ENCODE measurements at places on chromosomes 2 and 18.

GRCh38 chr2:16774091-16774490 lies 108.5 kb upstream of the CYRIA start:
- DNase-seq: no peak

GRCh38 chr2:23814963-23815362 lies 112.0 kb downstream of the ATAD2B start:
- no peak for DNase-seq

- no peak for DNase-seq
Measured at GRCh38 chr2:100856732-100857131, 36.8 kb downstream of the NPAS2 start.

DNA sequence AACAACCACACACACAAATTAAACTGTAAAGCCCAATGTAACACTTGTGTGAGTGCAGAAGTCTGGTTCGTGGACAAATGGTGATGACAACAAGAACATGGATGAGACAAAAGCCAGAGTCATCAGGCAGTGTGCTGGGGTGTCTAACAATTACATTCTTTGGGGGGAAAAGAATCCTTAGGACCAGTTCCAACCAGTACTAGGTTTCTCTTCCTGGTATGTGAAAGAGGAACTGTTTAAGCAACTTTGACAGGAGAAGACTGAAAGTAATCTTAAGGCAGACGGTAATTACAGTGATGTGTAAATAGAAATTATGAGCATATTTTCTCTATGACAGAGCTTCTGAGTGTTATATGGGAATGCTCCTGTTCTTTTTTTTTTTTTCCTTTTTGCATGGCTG lies 133.4 kb downstream of the AFF3 start:
- DNase-seq: peak; percentile 62

GRCh38 chr2:56231361-56231760 lies 47.6 kb downstream of the CCDC85A start:
- no peak for DNase-seq

- no peak for DNase-seq
Measured at GRCh38 chr2:3512086-3512485, 7.2 kb downstream of the ADI1 start.

- no peak for DNase-seq
Measured at GRCh38 chr2:209147981-209148380, 275.9 kb upstream of the MAP2 start.

DNA sequence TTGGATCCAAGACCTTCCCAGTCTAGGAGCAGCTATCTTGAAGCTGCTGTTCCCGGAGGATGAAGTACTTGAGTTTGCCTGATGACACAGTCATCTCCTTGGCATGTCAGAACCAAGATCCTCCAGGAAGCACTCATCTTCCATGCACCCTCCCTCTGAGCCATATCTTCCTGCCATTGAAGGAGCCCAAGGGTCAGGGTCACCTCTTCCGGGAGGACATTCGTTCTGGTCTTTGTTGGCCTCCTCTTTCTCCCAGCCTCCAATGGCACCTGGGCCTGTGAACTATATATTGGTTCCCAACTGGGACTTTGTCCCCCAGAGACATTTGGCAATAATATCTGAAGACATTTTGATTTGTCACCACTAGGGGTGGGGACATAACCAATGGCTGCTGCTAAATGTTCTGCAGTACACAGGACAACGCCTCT lies 4.2 kb upstream of the MYO7B start:
- no peak for DNase-seq

- no peak for DNase-seq
Measured at GRCh38 chr2:88561646-88562388, 65.4 kb downstream of the EIF2AK3 start.

DNA sequence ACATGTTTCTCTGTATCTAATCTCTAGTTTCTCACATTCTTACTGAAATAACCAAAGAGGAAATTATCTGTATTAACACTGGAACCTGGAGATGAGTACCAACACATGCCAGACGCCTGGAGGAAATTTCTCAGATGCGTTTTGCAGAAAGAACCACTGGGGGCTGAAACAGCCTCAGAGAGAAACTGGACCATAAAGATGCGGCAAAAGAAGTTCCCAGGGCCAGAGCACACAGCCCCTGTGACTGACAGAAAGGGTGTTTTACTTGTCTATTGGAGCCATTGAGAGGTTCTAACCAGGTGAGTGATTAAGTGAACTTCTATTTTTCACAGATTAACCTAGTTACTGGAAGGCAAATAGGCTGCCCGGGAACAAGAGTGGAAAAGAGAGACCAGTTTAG lies 103.9 kb downstream of the EVA1A start:
- no peak for DNase-seq
